ENCODE measurements at places on chromosomes 1 and 21.

DNA sequence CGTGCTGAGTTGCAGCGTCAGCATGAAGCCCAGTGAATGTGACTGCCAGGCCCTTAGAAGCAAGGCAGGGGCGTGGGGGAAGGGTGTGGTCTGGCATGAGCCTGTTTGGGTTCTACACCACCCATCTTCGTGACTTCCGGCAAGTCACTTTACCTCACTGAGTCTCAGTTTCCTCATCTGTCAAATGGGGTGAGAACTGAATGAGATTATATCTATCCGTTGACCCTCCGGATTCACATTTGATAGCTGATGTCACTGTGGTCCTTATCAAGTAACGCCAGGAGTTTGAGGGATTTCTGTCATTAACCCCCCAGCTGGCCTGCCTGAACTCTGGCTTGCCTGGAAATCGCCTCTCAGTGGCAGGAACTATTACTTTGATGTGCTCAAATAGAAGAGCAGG is 15.6 kb downstream of the MRPL37 start:
- no peak for DNase-seq

DNA sequence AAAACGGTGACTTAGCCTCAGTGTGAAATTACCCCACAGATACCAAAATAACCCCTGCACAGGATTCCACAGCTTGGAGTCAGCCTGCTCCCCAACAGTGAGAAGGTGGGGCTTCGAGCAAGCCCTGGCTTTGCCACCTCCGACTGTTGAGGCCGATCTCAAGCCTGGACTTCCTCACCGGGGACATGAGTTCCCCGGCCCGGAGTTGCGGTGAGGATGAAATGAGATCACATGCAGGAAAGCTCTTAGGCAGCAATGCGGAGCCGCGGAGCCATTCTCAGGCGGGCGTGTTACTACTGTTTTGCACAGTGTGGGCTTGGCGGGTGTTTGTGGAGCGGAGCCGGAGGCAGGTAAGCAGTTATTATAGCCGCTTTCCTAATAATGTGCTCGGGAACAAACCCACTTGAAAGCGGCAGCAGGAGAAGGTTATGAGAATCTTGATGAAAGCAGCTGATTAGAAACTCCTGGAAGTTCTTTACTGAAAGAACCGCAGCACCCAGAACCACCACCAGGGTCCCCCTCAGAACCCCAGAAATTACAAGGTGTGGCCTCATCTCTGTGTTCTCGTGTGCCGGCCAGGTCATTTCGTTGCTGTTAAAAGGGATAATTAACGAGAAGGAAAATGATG is 3.9 kb upstream of the CLSTN1 start:
- peak; percentile 14 for DNase-seq

- DNase-seq = no peak
These were observed 8.4 kb downstream of the TRAF5 start for GRCh38 chr1:211334986-211335385.

GRCh38 chr1:37828410-37829074 is 20.5 kb upstream of the YRDC start:
- DNase-seq = no peak

DNA sequence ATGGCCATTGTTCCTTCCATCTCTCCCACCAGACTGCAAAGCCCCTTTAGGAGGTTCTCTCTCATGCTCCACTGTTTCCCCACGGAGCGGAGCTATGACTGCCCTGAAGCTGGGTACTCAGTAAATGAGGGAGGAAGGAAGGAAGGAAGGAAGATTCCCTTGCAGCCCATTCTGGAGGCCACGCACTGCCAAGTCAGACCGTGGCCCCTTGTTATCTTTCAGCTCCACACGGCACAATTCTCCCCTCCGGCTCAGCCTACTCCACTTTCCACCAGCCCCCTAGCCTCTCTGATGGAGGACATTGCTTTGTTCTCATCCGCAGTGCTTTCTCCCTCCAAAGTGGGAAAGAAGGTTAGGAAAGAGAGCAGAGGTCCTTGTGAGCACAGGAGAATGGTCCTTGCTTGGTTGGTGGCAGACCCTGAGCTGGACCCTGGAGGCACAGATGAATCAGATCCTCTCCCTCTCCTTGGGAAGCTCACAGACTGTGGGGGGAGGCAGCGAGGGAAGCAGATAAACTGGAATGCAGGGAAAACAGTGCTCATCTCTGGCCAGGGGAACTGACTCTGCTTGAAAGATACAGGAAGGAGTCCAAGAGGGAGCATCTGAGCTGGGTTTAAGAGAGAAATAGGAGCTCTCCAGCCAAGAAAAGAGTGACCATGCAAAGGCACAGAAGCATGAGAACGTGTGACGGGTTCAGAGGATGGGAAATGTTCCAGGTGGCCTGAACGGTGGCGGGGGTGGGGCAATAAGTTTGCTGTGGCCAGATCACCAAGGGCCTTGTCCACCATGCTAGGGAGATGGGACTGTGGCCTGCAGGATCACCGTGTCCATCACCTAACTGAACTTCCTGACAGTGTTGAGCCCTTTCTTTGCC is 52.6 kb downstream of the GLIS1 start:
- DNase-seq = no peak

GRCh38 chr1:159266832-159267231 is 35.3 kb upstream of the FCER1A start:
- no peak for DNase-seq

- no peak for DNase-seq
These were observed 5.2 kb upstream of the LIN28A start for GRCh38 chr1:26405281-26405915.

DNA sequence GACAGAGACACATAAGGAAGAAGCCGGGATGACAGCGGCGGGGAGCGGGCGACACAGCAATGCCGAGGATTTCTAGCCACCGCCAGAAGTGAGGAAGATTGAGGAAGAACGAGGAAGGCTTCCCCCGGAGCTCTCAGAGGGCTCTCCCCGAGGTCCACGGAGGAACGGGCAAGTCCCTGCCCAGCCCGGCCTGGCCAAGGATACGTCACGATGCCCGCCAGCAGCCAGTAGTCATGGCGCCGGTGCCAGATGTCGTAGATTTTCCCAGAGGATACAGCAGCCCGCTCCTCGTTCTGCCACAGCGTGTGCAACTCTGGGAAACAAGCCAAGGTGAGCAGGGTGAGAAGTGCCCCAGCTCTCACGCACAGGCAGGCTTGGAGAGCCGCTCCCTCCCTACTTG is 65.9 kb downstream of the KCNAB2 start:
- no peak for DNase-seq

- peak; percentile 5 for DNase-seq
These were observed 532 bp downstream of the RALGPS2 start for GRCh38 chr1:178725466-178726086.

DNA sequence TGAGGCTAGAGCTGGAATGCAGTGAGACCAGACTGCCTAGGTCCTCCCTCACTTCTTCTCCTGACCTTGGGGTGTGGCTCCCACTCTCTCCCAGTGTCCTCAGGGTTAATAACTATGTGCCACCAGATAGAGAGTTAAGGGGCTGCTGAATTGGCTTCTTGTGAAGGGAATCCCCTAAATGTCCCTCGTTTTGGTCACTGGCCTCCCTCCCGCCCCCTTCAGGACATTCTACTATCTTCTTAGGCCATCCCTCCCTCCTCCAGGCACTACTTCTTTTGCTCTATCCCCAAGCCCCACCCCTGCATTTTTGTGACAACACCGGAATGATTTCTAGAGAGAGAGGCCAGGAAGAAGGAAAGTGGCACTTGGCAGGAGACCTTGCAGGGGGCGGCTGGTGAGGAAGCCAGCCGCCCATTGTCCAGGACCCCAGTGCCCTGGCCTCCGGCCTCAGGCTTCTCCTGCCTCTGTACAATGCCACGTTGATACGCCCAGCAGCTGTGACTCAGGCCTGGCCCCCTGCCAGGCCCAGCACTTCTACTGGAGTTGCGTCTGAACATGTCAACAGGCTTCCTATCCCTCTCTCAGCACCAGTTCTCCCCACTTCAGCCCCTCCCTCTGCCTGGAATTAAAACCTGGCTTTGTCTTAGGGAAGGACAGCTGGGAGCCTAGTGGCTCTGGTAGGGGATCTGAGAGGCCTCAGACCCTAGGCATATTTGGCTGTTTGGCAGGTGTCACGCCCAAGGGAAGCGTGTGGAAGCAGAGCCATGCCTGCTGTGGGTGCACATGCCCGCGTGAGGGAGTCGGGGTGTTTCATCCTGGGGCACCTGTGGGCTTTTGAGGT is 9.1 kb downstream of the LMNA start:
- DNase-seq = peak; percentile 70

- no peak for DNase-seq
These were observed 23.5 kb downstream of the LRIG2 start for GRCh38 chr1:113096493-113096892.

DNA sequence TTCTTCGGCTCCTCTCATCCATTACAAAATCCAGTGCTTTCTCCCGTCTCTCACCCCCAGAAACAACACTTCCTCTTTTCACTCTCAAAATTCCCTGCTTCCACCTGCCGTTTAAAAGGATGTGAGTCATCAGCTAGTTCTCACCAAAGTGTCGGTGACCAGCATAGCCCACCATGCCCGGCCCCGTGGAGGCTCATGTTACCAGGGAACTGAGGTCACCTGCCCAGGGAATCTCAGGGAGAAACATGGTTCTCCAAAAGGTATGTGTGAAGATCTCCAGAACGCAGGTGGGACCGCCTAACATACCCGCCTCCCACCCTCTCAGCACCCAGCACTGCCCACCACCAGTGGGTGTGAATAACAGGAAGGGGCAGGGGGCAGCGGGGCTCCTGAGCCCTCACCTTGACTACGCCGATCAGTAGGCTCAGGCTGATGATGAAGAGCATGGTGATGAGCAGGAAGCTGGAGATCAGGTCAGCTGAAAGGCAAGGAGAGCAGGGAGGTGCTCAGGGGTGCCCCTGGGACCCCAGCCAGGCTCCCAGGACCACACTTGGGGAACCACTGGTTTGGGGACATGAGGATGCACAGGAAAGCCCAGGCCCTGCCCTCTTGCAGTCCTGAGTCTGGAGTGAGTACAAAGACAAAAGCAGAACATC is 16.2 kb downstream of the LAPTM5 start:
- DNase-seq = no peak

DNA sequence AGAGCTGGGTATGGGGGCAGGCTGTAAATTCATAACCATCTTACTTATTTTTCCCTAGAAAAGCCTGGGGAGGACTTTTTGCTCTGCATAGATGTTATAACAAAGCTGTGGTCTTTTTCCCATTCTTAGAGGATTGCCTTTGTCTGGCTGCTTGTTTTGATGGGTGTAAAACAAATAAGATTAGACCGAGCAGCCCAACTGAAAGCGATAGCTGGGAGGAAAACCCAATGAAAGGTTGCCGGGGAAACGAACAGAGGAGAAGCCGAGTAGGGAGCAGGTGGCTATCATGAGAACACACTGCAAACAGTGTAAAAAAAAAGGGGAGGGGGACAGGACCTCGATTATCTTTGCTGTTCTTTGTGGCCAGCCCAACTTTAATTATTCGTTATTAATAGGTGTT is 1.9 kb downstream of the ELAVL4 start:
- DNase-seq = no peak

DNA sequence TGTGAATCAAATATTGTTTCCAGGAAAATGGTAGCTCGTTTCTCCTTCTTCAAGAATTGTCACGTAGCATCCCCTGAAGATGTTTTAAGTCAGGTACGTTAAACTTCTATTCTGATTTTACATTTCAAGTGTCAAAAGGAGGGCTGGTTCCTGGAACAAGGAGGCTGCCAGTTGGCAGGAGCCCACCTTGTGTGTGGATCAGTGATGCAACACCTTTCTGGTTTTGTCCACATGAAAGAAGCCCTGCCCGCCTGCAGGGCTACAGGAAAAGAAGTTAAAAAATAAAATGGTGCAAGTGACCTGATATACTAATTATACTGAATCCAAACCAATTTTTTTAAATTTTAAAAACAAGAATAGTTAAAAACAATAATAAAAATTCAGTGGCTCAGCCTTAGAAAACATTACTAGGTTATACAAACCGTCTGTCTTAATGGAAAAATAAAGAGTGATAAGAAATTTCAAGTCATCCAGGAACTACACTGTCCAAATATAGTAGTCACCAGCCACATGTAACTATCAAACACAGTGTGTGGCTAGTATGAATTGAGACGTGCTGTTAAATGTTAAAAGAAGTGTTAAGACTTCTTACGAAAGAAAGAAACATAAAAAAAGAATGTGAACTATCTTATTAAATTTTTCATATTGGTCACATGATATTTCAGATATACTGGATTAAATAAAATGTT is 123.1 kb downstream of the APP start:
- DNase-seq = no peak

DNA sequence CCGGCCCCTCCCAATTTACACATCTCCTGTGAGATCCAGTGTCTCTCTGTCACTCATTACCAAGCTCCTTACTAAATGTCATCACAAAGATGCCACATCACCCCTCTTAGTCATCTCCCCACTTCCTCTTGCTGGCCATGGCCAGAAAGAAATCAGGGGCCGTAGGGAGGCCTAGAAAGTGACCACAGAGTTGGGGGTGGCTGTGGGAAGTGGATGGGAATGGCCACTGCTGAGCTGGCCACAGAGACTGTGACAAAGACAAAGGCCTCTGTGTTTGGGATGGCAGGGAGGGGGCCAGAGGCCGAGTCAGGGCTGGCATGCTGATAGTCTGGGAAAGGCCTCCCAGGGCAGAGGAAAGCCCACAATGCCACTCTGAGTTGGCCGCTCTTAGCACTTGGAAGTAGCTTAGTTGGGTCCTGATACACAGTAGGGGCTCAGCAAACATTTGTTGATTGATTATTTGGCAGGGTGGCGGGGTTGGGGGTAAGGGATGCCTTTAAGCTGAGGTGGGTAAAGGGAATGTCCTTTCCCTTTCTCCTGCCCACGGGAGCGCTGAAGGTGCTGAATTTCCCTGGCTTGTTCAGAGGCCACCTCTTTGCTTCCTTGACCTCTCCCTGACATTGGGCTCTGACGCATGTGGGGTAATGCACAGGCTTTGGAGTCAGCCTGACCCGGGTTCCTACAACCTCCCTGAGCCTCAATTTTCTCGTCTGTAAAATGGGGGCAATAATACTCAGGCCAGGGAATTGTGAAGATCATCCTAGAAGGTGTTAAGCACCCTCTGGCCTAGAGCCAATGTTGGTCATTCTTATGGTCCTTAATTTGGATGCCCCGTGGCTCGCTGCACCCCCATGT is 13.2 kb downstream of the NAV1 start:
- no peak for DNase-seq

DNA sequence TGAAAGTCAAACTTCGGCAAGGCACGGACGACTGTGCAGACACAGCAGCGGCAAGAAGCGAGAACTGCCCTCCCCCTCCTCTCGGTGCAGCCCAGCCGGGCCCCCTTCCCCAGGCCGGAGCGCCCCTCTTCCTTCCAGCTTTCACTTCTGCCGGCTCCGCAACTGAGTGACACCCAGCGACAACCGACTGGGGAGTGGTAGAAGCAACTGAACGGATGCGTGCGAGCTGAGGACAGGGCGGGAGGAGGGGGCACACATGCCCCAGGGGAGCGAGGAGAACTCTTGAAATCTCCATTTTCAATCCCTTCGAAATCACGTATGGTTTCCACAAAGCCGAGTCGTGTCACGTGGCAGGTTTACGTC is 146.6 kb downstream of the PGBD5 start:
- DNase-seq = no peak

DNA sequence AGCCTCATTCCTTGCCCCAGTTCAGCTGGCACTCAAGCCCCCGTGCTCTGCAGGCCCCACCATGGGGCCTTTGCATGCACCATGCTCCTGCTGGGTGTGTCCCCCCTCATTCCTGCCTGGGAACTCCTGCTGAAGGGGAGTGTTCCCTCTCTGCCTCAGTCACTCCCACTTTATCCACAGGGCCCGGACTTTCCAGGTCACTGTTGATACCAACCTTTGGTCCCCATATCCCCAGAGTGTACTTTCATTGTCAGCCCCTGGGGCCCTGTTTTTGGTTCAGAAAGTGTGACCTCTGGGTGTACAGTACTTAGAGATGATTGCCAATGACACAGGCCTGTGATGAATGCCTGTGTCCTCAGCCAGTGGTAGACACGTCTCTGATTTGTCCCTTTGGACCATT is 2.9 kb downstream of the TTC22 start:
- DNase-seq = no peak
